ENCODE measurements at places on chromosomes 6 and 20.

- DNase-seq, result no peak
Observed at GRCh38 chr6:145887969-145888368, 73.4 kb upstream of the FBXO30 start.

DNA sequence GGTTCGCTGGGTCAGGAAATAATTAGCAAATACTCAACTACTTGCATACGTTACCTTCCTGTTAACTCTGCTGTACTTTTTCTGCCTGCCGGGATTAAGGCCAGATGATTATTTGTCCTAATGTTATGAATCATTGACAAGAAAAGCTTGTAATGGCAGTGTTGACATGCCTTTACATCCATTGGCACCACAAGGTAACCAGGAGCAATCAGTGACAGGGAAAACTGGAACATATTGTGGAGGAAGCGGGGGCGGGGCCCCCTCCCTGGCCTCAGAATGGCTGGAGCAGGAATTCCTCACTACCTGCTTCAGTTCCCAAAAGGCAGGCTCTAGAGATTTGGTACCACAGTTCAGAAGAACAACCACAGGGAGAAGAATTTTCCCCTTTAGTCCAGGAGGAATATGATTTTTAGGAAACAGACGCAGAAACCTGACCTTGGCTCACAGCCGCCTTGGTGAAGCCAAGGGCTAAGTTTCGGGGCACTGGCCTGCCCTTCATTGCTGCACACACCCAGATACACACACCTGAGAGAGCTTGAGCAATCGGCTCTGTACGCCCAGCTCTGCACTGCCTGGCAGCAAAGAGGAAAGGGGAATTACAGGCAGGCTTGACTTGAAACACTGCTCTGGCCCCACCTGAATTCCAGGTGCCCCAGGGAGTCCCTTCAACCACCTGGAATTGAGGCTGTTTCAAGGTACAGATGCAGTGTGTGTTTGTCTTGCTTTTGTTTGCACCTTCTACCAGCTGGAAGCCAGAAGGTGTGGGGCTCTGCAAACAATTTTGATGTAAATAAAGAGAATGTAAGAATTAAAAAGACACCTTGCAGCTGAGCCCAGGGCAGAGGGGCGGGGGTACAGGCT, 89.8 kb downstream of the MYB start:
- DNase-seq, result no peak

- no peak for DNase-seq
Observed at GRCh38 chr20:34040300-34040995, 46.7 kb downstream of the RALY start.

DNA sequence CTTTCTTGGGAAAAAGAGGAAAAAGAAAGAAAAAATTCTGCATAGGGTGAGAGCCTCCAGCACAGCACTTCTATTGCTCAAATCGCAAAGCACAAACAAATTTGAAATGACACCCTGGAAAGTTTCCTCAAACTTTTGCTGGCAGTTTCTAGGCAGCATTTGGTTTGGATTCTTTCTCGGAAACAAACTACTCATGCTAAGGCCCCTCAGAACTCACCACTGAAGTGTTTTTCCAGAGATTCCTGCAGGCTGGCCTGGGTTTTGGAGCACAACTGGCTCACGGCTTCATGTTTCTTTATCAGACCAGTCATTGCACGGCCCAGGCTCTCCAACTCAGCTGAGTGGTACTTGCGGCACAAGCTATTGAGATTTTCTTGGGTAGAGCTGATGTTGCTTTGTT, 237.8 kb downstream of the SYNE1 start:
- DNase-seq, result no peak

DNA sequence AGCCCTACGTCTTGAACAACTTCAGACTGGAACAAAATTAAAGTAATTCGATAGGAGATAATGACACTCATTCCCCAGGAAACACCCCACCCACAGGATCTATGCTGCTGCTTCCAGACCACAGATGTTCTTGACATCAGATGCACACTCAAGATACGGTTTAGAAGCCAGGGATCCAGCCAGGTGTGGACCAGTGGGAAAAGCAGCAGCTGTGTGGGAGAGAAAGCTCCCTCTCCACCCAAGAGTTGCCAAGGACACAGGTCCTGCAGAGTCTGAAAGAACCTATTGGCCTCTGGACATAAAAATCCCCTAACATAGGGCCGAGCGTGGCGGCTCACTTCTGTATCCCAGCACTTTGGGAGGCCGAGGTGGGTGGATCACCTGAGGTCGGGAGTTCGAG, 91.7 kb upstream of the NFATC2 start:
- no peak for DNase-seq

- no peak for DNase-seq
Observed at GRCh38 chr20:25484224-25484846, 76.9 kb downstream of the GINS1 start.

GRCh38 chr6:12776291-12776690, 59.7 kb downstream of the PHACTR1 start:
- DNase-seq, result no peak

- DNase-seq, result no peak
Observed at GRCh38 chr20:10551732-10552724, 116.9 kb downstream of the SLX4IP start.

- DNase-seq, result no peak
Observed at GRCh38 chr6:90536520-90536919, 50.4 kb downstream of the MAP3K7 start.

- no peak for DNase-seq
Observed at GRCh38 chr20:51122931-51123658, 100.2 kb upstream of the KCNG1 start.

- no peak for DNase-seq
Observed at GRCh38 chr6:137519629-137520176, 25.5 kb upstream of the OLIG3 start.

- no peak for DNase-seq
Observed at GRCh38 chr6:57097596-57097995, 7.6 kb downstream of the ZNF451 start.

DNA sequence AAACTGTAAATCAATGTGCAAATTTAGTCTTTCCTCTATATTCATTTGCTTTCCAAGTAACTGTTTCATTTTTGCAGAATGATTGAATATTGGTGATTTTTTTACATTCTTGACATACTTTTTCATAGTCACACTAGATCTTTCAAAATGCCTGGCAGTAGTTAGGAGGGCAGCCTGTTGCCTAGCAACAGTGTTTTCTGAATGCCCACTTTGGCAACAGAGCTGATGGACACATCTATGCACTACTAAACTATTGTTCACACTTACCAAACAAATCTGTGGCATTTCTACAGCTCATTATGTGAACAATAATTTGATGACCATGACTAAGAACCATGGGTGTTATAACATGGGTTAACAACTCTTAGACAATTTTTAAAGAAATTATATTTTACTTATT, 438.0 kb upstream of the IMPG1 start:
- DNase-seq, result no peak

- no peak for DNase-seq
Observed at GRCh38 chr20:25706793-25707192, 10.1 kb upstream of the ZNF337 start.

DNA sequence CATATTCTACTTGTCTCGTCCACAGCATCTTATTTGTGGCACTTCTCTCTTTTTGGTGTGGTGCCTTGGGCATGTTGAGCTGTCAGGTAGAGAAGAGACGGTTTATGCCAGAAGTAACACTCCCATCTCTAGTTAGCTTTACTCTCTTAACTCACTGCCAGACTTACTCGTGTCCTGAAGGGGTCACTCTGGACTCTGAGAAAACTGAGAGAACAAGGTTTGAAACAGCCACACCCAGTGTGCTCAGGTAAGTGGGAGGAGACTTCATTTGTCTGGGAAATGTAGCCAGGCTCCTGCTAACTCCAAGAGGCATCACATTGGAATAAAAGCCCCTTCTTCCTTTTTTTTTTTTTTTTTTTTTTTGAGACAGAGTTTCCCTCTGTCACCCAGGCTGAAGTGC, 360.8 kb downstream of the QKI start:
- no peak for DNase-seq

DNA sequence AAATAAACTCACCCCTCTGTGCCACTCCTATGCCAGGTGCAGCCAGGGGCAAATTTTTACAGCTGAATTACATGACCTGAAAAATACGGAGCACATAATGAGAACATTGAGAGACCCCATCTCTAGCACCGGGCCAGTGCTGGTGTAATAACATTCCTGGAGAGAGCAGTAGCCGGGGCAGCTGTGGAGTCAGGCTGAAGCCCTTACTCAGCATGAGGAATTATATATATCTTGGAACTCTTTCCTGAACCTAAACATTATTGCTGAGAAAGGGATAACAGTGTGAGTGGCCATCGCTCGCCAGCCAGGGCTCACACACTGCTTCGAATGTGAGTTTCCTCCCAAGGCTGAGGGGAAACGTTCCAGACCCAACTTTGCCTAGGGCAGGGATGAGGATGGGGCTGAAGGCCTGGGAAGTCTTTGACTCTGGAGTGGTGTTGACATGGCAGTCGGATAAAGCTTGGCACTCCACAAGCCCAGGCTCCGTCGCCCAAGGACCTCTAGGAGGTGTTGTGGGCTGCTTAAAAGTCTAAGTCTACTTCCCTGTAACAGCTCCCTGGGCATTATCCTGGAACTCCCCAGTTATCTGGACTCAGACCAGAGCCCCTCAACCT, 269.8 kb downstream of the CDC5L start:
- DNase-seq, result no peak

GRCh38 chr6:96856856-96857255, 19.6 kb upstream of the GPR63 start:
- DNase-seq, result no peak

DNA sequence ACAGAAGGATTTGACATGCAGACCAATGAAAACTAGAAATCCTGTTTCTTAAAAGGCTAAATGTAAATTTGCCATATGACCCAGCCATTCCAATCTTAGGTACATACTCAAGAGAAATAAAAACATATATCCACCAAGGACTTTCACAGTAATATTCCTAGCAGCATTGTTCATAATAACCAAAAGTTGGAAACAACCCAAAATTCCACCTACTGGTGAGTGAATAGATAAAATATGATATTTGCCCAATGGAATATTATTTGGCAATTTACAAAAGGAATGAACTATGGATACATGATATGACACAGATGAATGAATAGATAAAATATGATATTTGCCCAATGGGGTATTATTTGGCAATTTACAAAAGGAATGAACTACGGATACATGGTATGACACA, 22.7 kb downstream of the MTCL3 start:
- no peak for DNase-seq

DNA sequence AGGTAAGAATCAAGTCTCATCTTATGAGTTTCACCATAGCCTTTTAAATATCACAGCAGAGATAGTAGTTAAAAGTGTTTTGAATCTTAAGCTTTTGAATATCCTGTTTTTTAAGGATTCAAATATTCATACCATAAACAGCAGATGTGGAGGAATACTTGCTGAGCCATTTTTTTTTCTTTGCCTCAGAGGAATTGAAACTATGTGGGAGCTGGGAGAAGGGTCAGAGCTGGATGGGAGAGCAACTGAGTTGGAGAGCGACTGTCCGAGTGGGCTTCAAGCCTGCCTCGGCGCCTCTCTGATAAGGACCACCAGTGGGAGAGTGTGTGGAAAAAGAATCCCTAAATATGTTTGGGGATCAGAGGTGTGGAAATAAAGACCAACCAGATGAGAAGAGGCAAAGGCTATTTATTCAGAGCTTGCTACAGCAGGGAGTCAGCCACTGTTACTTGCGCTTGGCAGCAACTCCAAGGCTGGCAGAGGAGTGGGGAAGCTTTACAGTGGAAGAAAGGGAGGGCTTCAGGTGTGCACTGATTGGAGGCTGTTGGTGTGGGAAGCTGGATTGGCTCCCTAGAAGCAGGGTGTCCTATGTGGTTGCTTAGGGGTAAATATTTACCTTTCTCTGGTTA, 34.3 kb upstream of the MCUR1 start:
- no peak for DNase-seq

- DNase-seq, result no peak
Observed at GRCh38 chr6:42629845-42630244, 66.0 kb downstream of the UBR2 start.

GRCh38 chr20:49987015-49987867, 4.5 kb downstream of the SNAI1 start:
- DNase-seq, result no peak

DNA sequence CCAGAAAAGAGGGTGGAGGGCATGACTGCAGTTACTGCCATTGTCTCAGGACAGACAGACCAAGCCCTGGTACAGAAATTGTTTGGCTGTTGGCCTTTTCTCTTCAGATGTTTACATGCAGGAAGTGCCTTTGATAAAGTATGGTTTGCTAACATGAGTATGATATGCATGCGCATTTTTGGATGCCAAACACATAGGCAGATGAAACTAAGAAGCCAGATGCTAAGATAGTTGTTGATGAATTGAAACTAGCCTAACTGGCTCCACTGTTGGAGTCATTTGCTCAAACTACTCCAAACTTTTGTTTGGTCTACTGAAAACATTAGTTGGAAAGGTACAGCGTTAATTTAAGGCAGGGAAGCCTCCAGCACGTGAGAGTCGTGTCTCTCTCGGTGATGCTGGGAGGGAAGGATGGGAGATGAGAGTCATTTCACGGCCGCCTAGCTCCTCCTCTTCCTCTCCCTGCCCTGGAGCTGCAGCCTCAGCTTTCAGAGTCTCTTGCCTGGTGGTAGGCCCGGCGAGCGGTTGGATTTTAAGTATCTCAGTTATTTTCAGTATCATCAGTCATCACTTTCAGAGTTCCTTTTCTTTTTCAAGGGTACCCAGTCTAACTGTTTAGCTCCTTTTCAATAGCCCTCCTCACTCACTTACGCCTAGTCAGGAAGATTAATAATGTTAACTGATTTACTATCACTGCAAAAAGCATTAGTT, 29.7 kb downstream of the RREB1 start:
- DNase-seq, result peak; percentile 48

- DNase-seq, result no peak
Observed at GRCh38 chr6:93319304-93319703, 100.1 kb downstream of the EPHA7 start.

GRCh38 chr6:1384549-1385128, 4.7 kb upstream of the FOXF2 start:
- DNase-seq, result no peak

DNA sequence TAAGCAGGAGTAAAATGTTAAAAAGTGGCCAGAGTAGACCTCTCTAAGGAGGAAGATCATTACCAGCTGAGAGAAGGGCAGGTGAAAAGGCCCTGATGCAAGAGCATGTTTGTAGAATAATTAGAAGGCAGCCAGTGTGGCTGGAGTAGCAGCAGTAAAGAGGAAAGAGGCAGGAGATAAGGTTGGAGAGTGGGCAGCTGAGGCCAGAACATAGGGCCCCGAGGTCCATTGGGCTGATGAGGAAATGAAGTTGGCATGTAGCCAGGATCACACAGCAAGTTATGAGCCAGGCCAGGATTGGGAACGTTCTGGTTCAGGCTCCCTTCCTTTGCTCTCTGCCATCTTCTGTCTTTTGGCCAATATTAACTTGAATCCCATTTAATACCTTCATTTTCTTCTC, 51.6 kb downstream of the RALY start:
- no peak for DNase-seq
